ENCODE measurements at places on chromosomes 6 and 20.

- peak; percentile 99 for DNase-seq
Measured at GRCh38 chr20:51412951-51413481, 129.5 kb downstream of the NFATC2 start.

- DNase-seq = no peak
Measured at GRCh38 chr6:116629563-116629981, 13.3 kb downstream of the RSPH4A start.

GRCh38 chr6:100163035-100163434, 169.0 kb upstream of the MCHR2 start:
- no peak for DNase-seq

DNA sequence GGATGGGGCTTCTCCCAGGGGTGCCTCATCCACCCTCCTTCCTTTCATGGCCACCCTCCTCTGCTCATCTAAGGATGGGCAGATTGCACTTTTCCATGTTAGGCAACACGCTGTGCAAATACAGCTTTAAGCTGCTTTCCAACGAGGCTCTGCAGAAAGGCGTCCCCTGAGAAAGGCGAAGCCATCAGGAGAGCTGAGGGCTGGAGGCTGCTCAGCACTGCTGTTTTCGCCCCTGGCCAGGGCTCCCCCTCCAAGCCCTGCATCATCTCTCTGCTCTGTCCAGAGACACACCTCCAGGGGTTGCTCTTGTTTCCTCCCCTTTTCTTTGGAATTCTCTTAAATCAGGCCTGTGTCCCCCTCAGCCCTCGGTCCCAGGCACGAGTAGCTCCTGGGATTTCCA, 526.1 kb downstream of the CDH26 start:
- no peak for DNase-seq

- DNase-seq = peak; percentile 43
Measured at GRCh38 chr6:88263591-88263990, 97.4 kb upstream of the CNR1 start.

- peak; percentile 97 for DNase-seq
Measured at GRCh38 chr6:162970246-162970645, 242.5 kb downstream of the PACRG start.

- no peak for DNase-seq
Measured at GRCh38 chr20:52785679-52786078, 186.5 kb upstream of the TSHZ2 start.

- peak; percentile 33 for DNase-seq
Measured at GRCh38 chr6:99589290-99589672, 17.4 kb upstream of the PRDM13 start.

- no peak for DNase-seq
Measured at GRCh38 chr6:38310061-38310460, 329.7 kb downstream of the BTBD9 start.

DNA sequence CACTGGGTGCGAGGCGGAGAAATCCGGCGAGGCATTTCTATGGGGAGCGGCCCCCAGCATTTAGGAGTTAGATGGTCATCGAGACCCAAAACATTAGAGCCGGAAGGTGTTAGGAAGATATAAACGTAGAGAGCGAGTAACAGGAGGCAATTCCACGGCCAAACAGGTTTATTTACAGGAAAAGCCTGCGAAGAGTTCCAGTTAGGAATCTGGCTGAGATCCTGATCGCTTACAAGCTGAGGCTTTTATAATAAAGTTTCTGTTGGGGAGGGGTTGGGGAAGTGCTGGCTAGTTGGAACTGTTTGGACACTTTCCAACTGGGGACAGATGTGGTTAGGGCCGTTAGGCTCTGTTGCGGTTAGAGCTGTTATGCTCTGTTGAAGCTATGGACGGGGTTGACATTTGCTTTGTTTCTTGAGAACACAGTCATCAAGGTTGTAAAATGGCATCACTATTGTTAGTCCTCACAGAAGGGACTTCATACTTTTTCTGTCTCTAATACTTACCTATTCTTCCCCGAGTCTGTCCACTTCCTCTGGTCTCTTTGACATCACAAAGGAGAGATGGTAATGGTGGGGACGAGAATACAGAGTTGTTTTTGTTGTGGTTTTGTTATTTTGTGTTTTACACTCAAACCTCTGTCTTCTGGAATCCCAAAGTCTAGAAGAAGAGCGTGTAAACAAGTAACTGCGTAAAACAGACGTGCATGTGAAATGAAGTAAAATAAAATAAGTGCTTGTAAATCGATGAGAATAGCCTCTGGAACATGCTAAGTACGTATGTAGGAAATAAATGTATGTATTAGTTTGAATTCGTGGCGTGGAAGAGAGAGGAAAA, 554 bp upstream of the ZSCAN31 start:
- peak; percentile 40 for DNase-seq

- DNase-seq = no peak
Measured at GRCh38 chr6:122994256-122994655, 1.8 kb upstream of the CLVS2 start.

DNA sequence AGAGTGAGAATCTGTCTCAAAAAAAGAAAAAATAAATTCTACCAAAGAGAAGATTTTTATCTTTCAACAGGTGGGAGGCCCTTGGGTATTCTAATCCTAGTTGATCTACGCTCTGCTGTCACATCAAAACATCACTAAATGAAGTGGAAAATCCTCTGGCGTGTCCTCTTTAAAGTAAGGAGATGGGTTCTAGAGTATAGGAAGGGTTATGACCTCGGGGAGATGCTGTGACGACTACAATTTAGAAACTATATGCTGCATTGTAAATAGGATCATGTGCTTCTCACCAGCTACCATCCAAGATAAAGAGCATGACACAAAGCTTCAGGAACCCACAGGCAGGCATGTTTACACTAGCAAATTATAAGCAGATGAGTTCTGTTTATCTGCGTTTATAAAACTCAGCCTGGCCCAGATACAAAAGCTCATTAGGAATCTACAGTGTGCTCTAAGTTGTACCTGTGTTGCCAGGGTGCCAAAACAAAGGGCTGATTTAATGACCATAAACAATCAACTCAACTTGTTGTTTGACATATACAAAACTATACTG, 197.1 kb upstream of the PLN start:
- no peak for DNase-seq

- no peak for DNase-seq
Measured at GRCh38 chr20:23133560-23133998, 47.5 kb upstream of the CD93 start.

- peak; percentile 5 for DNase-seq
Measured at GRCh38 chr6:152669895-152670294, 27.8 kb upstream of the MYCT1 start.

GRCh38 chr6:164152611-164153010, 738.1 kb downstream of the QKI start:
- no peak for DNase-seq

DNA sequence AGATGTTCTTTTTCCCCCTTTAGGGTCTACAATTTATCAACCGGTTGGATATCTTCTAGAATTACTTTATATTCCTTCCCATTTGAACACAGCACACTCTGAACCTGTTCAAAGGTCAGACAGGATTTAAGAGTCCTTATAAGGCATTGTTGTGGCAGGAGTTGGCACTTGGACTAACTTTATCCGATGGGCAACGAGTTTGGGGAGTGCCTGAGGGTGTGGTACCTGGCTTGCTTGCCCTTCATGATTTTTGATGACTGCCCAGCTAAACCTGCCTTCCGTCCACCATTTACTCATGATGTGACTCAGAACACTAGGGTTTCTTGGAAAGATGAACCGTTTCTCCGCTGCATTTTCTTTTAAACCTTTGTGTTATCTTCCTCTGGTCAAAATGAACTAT, 285.2 kb downstream of the FOXC1 start:
- no peak for DNase-seq

DNA sequence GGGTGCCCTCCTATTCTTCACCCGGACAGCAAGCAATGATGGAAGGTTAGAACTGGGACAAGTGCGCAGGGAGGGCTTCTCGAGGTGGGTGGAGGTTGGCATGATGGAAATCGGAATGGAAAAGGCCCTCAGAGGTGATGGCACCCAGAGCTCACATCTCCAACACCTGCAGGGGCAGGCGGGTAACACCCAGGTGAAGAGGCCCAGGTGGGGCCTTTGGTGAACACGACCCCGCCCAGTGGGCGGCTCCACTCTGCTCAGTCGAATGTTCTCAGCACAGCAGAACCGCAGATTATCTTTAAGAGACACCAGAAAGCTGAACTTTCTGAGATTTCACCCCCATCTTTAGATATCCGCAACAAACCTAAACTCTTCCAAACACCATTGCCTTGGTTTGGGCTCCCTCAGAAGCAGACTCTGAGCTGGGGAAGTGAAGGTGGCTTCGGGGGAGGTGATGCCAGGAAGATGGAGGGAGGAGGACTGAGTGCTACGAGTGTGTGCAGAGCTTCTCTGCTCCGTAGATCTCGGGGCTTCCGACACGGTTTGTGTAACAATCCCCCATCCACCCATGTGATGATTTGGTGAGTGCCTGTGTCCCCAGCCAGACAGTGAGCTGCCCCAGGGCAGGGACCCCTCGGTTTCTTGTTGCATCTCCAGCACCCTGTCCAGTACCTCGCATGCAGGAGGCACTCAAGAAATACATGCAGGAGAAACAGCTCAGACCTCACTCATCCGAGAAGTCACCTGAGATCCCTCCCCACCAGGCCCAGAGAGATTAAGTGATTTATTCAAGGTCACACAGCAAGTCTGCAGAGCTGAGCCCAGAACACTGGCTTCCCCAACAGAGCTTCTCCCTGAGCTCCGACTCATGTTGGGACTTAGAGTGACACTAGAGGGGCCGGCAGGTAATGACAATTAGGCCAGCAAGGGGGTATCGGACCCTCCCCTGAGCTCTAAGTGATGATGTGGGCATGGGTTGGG, 45.4 kb downstream of the BPIFB1 start:
- no peak for DNase-seq
